ENCODE measurements at places on chromosomes 5 and 9.

DNA sequence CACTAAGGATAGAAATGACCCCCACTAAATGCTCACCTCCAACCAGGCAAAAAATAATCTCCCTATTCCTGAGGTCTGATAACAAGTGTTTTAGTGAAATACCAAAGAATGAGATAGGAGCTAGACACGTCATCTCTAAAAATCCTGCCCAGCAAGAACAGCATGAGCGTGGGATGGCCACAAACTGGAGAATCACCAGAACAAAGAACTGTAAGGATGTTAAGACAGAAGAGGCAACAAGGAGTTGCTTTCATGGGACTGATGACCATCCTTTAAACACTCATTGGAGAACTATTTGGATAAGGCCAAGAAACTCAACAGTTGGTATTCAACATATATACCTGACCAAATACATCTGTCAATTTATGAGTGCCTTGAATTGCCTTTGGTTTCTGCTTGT lies 113.7 kb downstream of the RASEF start:
- no peak for DNase-seq

- no peak for DNase-seq
Observed at GRCh38 chr9:127349483-127350113, 47.4 kb upstream of the SLC2A8 start.

- DNase-seq = no peak
Observed at GRCh38 chr9:11973511-11973910, 719.7 kb upstream of the TYRP1 start.

DNA sequence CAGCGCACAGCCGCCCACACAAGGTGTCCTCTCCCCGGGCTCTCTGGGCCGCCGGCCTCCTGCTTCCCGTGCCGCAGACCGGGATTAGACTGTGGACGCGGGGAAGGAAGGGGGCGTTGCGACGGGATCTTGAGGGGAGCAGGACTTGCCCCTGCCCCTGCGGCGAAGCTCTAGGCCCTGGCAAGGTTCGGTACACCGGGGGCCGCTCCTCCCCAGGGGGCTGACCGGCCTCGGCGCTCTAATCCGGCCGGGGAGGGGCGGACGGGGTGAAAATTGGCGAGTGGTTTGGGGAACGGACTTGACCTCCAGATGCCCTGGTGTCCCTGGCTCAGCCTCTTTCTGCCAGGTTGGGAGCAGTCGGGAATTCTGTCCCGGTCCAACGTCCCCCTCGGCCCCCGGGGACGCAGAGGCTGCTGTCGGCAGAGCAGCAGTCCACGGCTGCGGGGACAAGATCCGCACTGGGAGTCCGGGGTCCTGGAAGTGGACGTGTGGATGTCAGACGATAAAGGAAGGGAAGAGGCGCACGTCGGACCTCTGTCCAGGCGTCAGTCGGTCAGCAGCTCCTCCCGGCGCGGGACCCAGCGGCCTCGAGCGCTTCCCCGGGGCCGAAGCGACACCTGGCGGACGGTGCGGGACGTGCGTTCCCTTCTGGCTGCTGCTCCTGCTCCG lies 1.9 kb upstream of the CNTFR start:
- peak; percentile 76 for DNase-seq

DNA sequence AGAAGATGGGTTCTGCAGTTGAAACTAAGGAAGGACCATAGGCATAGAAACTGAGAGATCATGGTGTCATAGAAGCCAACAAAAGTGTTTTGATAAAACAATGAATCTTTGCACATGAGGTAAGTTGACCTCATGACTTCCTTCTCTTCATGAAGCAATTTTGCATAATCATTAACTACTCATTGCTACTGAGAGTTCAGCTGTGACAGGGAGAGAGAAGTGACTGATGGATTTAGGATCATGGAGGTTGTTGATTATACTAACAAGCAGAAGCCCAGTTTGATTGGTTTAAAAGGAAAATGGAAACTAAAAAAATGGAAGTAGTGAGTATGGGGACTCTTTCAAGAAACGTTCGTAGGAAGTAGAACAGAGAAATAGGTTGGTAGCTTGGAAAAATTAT lies 51.2 kb downstream of the PARP8 start:
- no peak for DNase-seq

- peak; percentile 49 for DNase-seq
Observed at GRCh38 chr5:132102101-132102701, 28.6 kb downstream of the CSF2 start.

DNA sequence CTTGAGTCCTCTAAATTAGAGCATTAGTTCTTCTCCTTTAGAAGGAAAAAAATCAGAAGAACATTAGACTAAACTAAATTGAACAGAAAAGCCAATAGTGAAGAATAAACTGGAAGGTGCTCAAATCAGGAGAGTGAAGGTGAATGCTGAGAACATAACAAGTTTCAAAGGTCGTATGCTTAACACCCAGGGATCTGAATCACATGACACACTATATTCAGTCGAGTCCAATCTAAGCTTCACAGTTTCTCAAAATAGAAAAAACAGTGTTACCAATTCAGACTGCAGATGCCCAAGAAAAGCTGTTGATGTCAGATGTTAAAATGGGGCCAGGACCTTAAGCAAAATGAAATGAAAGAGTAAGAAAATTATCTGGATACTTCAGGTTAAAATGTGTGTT lies 614.5 kb downstream of the EFNA5 start:
- DNase-seq = no peak

GRCh38 chr5:31563216-31563615 lies 31.1 kb downstream of the C5orf22 start:
- no peak for DNase-seq

- no peak for DNase-seq
Observed at GRCh38 chr5:38509185-38509584, 47.3 kb downstream of the LIFR start.

DNA sequence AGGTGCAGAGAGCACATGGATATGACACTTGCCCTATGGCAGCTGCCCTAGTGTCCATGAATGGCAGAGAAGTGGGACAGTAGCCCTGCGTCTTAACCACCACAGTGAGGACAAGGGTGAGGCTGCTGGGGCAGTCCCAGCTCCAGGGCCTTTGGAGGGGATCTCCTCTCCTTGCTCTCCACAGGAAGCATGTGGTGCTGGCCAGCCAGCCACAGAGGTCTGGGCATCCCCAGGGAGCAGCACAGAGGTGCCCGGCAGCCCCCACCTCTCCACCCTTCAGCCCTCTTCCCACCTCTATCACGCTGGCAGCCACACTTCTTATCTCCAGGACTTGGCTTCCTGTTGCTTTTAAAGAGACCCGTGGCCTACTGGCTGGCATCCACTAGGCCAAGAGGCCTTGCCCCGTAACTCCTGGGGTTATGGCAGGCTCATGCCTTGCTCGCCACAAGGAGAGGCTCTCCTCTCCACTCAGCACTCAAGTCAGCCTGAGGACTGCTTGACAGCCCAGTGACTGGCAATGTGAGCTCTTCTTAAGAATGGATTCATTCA lies 21.9 kb downstream of the CSF2 start:
- DNase-seq = no peak

- DNase-seq = no peak
Observed at GRCh38 chr9:16688814-16689213, 181.7 kb downstream of the BNC2 start.

DNA sequence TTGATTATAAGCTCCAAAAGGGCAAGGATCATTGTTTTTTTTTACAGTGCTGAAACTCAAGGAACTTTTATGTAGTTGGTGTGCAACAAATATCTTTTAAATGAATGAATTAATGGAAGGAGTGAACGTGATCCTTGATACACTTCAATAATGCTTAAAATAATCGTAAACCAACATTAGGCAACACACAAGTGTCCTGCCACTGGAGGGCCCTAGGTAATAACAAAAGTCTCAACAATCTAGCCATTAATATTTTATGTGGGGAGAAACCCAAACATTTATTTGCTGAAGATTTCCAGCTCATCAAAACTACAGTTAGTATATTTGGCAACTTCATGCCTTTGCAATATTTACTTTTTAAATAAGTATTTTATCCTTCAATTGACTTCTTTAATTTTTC lies 309.0 kb upstream of the FBXL7 start:
- DNase-seq = no peak

DNA sequence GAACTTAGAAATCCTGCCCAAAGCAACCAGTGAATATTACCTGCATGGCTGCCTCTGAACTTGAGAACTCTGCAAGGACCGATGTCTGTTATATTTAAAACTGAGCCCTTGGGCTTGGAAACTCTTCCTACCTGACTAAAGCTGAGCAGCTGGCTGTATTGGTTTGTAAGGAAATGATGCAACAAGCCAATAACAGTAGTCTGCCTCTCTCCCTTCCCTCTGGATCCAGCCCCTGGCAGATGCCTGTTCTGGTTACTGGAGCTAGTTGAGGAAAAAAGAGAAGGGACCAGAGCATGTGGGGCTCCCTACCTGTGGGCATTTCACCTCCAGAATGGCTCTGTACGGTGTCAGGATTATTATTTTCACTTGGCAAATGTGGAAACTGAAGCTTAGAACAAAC lies 34.7 kb downstream of the SH3RF2 start:
- no peak for DNase-seq

DNA sequence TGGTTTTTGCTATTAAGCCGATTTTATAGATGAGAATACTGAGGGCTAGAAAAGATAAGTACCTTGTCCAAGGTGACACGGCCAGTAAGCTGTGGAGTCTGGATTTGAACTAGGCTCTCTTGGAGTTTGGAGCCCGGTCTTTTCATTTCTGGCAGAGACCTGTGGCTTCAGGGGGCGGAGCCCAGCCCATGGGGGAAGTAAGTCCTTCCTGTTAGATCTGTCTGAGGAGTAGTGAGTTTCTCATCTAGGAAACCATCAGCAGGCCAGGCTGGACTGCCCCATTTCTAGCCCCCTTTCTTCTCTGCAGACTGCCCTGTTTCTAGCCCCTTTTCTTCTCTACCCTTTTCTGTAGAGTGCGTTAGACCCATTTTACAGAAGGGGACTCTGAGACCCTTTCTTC lies 521 bp upstream of the PTGS1 start:
- no peak for DNase-seq

DNA sequence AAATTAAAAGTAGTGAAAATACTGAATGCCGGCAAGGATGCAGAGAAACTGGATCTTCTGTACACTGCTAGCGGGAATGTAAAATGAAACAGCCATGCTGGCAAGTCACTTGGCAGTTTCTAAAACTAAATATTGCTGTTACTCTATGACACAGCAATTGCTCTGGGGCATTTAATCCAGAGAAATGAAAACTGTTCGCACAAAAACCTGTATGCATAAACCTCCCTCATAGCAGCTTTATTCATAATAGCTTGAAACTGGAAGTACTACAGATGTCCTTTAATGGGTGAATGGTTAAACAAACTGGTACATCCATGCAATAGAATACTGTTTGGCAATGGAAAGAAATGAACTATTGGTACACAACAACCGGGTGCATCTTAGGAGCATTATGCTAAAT lies 167.2 kb downstream of the ARHGAP26 start:
- no peak for DNase-seq

DNA sequence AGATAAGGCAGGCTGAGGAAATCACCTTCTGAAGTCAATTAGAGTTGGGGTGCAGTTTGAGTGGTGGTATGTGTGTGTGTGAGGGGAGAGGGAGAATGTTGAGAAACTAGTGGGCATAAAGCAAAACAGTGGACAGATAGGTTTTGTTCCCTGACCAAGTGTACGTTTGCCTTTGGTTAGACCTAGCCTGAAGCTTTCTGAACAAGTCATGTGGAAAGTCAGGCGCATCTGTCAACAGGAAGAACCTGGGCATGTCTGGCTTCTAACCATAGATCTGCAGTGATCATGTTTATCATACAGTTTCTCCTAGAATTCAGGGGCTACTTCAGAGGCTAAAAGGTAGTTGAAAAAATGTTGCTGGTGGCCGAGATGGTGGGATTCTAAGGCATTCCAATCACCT lies 143.2 kb upstream of the PCA3 start:
- no peak for DNase-seq

DNA sequence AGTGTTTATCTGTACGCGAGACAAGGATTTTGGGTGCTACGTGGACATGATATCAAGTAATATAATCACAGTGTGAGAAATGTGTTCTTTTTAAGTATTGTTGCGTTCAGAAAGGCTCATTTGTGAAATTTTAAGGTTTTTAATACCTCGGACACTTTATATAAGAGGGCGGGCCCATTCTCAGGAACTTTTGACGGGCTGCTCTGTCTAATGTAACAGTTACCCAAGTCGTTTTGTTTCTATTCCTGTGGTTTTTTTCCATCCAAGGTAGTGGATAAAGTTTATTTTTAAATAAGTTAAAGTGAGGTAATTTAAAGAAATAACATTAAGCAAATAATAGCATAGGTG lies 525 bp downstream of the SRP19 start:
- DNase-seq = no peak

DNA sequence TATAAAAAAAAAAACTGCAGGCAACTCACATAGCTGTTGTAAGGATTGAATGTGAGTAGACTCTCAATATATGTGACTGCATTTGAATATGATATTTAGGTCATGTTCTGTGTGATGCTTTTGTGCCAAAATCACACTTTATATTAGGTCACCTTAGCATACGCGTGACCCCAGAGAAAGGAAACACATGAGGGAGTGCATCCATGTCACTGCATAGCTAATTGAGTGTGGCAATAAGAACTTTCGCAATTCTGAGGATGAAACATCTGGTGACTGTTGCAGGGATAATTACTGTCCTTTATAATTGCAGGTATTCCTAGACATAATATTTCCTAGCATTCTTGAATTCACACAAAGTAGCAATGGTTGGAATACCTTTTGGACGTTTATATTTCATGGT lies 459.5 kb upstream of the KLF4 start:
- DNase-seq = no peak

DNA sequence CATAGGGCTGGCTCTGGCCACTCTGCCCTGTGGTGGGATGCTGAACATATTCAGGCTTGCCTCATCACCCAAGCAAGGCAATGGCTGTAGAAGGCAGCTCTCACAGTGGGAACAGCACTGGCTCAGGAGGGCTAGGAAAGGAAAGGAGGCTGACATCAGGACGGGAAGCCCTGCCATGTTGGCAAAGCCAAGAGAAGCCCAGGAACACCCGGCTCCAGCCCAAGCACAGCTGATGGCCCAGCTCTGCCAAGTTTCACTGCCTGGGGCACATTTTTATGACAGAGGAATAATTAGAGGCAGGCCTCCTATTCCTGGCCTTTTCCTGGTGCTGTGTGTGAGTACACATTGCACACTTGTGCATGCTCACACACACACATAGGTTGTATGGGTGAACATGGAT lies 163.6 kb upstream of the SMIM23 start:
- no peak for DNase-seq

DNA sequence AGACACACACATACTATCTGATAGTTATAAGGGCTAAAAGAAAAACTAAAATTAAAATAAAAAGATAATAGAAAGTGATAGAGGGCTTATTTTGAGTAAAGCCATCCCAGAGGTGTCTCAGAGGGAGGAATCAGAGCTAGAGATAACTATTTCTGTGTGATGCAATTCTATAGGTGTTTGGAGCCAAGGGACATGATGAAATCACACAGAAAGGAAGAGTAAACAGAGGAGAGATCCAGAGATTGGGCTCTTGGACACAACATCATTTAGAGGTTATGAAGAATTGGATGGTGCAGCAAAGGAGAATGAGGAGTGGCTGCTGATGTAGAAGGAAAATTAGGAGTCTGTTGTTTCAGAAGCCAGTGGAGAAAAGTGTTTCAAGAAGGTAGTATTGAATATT lies 393.5 kb downstream of the DIRAS2 start:
- DNase-seq = no peak

GRCh38 chr5:4204276-4205141 lies 608.9 kb downstream of the IRX1 start:
- DNase-seq = no peak

GRCh38 chr9:93480262-93480661 lies 26.9 kb upstream of the FAM120AOS start:
- no peak for DNase-seq

All from activated T-cell treated with anti-CD3 and anti-CD28 coated beads for 48 hours (primary cell).